ENCODE measurements at places on chromosomes 1 and 21. TPM values are rescaled to one million over a fixed set of nuclear protein-coding genes. Genes with fewer than 3 reads are reported as not detected.
A peak's percentile ranks its signal among the peaks of the same experiment; 100 is the strongest.

DNA sequence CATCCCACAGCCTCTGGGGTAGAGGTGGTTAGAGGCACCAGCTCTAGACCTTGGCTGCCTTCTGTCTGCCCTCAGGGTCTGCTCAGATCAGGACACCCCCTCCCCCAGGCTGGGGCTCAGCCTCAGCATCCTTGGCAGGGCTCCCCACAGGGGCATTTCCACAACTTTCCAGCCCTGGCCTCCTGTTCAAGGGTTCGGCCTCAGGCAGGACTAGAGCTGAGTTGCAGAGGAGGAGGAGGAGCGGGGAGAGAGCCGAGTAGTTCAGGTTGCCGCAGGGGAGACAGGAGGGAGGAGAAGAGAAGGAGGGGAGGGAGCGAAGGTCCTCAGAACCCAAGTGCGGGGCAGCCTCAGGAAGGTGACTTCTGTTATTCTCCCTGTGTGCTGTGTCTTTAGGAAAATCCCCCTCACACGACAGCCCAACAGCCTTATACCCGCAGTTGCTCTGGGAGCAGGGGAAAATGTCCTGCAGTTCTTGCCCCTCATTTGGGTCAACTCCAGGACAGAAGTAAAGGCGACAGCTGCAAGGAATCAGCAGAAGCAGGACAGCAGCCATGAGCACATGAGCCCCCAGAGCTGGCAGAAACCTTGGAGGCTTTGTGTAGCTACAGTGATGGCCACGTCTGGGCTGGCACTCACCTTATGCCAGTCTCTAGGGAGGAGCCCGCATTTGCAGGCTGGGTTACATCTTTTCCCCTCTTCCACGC, 46.5 kb upstream of the TENT5B start:
- no peak for DNase-seq

- DNase-seq: peak; percentile 64
These were observed 71.7 kb upstream of the ETS2 start for GRCh38 chr21:38733972-38734546.

TMIGD3 gene
- total RNA-seq: not detected

DNA sequence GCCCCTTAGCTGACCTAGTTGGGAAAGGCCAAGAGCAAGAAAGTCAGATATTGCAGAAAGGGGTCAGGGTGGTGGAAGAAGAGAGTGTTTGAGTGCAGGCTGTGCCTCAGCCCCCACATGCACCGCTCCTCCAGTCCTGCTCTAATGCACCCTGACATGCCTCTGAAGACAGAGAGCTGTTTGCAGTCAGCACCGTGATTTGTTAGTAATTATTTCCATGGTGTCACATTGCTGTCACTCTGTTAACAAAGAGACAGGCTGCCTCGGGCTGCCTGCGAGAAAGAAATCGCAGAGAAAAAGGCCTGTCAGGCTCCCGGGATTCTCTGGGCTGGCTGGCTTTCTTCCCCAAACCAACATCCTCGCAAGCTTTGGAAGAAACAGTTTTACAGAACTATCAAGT, 58.3 kb downstream of the ERI3 start:
- no peak for DNase-seq

LCE3D gene
- total RNA-seq: not detected

DNA sequence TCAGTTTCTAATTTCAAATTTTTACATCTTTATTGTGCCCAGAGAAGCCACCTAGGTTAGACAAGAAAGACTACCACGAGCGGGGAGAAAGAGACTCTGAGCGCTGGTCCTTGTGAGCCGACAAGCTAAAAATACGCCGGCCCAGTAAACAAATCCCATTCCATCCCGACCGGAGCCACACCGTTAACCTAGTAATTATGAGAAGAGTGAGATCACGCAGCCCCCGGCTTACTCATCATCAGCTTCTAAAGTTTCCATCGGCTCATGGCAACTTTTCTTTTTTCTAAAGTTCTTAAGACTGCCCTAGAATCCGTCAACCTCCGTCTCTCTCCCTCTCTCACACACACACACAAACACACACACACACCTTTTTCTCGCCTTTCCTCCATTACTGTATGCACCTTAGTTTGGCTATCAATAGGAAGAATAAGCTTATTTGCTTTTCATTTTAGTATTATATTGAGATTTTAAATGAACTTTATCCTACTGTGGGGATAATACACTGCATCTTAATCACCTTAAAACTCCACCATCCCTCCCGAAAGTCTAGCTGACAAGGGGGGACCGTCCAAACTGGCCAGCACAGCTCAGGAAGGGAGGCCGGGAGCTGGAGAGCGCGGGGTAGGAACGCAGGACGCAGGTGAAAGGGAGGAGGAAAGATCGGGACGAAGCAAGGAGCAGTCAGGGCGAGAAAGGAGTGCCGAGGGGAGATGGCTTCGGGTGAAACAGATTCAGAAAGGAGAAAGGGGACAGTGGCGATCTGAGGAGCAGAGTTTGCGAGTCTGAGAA, 728 bp downstream of the OTUD7B start:
- DNase-seq: peak; percentile 2

- no peak for DNase-seq
These were observed 115.2 kb upstream of the ATP1A1 start for GRCh38 chr1:116257836-116258235.

IGSF9 gene
- total RNA-seq: not detected

SPATA1 gene
- 1.3 TPM for total RNA-seq

LCE1D gene
- total RNA-seq: not detected

DNA sequence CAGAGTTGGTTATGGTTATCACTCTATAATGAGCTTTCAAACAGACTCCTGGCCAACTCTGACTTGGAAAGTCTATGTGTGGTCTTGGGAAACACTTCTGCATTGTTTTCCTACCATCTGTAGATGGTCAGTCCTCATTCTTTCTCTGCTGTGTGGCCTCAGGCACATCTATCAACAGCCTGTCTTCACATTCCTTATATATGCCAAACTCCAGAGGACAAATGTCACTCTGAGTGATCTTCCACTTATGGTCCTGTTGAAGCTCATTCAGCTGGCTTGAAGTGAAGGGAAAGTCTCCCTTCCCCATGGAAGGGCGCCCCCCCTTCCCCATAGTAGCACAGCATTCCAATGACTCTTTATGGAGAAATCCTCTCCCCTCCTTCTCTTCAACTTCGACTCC, 58.7 kb downstream of the VANGL2 start:
- no peak for DNase-seq

- DNase-seq: peak; percentile 39
These were observed 24.9 kb upstream of the TMEM52 start for GRCh38 chr1:1943834-1944570.

SPRR2F gene
- total RNA-seq: not detected

SPATA17 gene
- total RNA-seq: not detected

DNA sequence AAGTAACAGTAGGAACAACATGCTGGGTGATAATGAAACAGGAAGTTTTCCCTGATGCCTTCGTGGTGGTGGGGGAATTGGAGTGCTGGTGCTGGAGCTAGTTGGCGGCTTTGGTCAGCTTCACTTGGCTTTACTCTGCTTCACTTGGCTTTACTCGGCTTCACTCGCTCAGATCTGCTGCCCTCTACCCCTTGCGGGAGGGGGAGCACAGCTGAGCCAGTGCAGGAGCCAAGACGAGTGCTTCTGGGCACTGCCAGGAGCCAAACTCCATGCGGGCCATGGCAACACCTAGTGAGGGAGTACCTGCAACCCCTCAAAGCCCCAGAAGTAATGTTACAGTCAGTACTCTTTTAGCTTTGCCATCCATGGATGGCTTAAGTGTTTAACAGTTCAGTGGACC, 10.6 kb upstream of the PRKACB start:
- no peak for DNase-seq

GRCh38 chr1:21200767-21201166, 24.1 kb upstream of the EIF4G3 start:
- no peak for DNase-seq

GRCh38 chr1:55584526-55585401, 369.6 kb upstream of the USP24 start:
- no peak for DNase-seq

HJV gene
- not detected for total RNA-seq

GRCh38 chr1:198942466-198942865, 303.6 kb downstream of the PTPRC start:
- no peak for DNase-seq

GRCh38 chr21:42887326-42887725, 5.8 kb upstream of the NDUFV3 start:
- DNase-seq: no peak

CLCA1 gene
- total RNA-seq: not detected

PROX1 gene
- 0.75 TPM for total RNA-seq

DNA sequence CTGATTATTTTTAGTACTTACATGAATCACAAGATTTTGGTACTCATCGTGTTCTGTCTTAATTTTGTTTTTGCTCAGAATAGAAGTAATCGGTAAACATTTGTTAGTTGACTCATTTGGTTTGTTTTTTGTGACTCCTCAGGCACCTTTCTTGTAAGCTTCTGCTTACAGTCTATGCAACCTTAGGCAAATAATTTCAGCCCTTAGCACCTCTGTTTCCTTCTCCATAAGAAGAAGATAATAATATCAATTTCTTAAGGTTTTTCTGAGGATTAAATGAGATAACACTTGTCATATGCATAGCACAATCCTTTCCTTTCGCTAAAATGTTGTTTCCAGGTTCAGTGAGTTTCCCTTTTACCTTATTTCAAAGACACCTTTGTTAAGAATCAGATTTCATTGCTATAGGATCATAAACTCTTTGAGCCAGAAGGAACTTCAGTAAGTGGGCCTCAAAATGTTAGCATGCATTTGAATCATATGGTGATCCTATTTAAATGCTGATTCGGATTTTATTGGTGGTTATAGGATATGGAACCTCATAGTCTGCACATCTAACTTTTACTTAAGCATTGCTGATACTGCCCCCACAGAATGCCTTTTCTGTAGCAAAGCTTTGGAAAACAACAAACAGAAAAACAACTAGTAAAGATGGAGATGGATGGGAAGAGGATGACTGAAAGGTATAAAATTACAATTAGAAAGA, 272.7 kb upstream of the CACYBP start:
- DNase-seq: no peak

- no peak for DNase-seq
These were observed 230.4 kb downstream of the KCNT2 start for GRCh38 chr1:196377811-196378210.

DNA sequence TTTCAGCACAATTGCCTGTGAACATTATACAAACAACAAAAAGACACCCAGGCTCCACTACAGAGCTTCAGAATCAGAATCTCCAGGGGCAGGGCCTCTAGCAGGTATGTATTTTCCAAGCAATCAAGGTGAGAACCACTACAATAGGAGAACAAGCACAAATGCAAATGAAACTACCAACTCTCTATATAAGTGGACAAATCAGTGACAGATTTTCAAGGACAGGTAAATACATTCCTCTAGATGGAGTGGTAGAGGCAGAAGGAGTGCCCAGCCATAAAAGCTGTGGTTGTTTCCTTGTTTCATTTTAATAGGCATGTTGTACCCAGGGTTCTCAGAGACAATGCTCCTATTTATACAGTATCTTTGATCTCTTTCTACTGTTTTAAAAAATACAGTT, 20.1 kb upstream of the CCDC17 start:
- no peak for DNase-seq

GRCh38 chr1:238343852-238344251, 453.1 kb upstream of the ZP4 start:
- DNase-seq: no peak

GRCh38 chr1:71885171-71885570, 397.2 kb downstream of the NEGR1 start:
- no peak for DNase-seq

ESPN gene
- 6.0 TPM for total RNA-seq

GRCh38 chr1:93659822-93660503, 21.7 kb downstream of the BCAR3 start:
- no peak for DNase-seq

BMP8B gene
- 0.76 TPM for total RNA-seq

- DNase-seq: no peak
These were observed 68.6 kb upstream of the RGS2 start for GRCh38 chr1:192740214-192740613.

CNKSR1 gene
- 6.1 TPM for total RNA-seq

GRCh38 chr21:42829954-42830353, 49.4 kb downstream of the WDR4 start:
- no peak for DNase-seq

- DNase-seq: no peak
These were observed 87.1 kb downstream of the CD58 start for GRCh38 chr1:116483481-116484309.

- no peak for DNase-seq
These were observed 27.0 kb upstream of the IER5 start for GRCh38 chr1:181061487-181061886.

- no peak for DNase-seq
These were observed 39.0 kb downstream of the NDC1 start for GRCh38 chr1:53799141-53799540.

DCLRE1B gene
- total RNA-seq: 6.1 TPM

AMY1A gene
- total RNA-seq: not detected

KTI12 gene
- total RNA-seq: 18.1 TPM

- no peak for DNase-seq
These were observed 28.3 kb downstream of the LGALS8 start for GRCh38 chr1:236552096-236552495.

- no peak for DNase-seq
These were observed 667.1 kb upstream of the PKN2 start for GRCh38 chr1:88016947-88017346.

CACNA1E gene
- total RNA-seq: 0.03 TPM

GRCh38 chr1:229066591-229066990, 204.3 kb upstream of the RAB4A start:
- DNase-seq: no peak

All from T-cell (primary cell).